Activated T-helper 1 cell treated with anti-CD3 and anti-CD28 coated beads, Interleukin-2, amount 50 U/mL, for 16 hours (primary cell): ENCODE measurements at places on chromosomes 7 and 10.

GRCh38 chr10:112790030-112790429, 160.0 kb upstream of the TCF7L2 start:
- no peak for DNase-seq

DNA sequence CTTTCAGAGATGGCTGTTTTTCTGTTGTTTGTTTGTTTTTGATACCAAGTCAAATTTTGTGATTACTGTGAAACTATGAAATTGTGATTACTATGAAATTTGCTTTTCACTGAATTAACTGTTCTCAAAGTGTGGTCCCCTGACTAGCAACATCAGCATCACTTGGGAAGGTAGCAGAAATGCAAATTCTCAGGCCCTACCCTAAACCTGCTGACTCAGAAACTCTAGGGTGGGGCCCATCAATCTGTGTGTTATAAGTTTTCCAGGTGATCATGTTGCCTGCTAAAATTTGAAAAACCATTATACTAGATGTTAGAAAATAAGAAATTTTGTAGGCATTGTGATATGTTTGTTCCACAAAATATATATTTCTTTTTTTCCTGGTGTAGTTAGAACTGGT, 1.2 kb downstream of the IFIT1B start:
- DNase-seq, result no peak

GRCh38 chr7:94028768-94029167, 24.6 kb upstream of the BET1 start:
- DNase-seq, result no peak

DNA sequence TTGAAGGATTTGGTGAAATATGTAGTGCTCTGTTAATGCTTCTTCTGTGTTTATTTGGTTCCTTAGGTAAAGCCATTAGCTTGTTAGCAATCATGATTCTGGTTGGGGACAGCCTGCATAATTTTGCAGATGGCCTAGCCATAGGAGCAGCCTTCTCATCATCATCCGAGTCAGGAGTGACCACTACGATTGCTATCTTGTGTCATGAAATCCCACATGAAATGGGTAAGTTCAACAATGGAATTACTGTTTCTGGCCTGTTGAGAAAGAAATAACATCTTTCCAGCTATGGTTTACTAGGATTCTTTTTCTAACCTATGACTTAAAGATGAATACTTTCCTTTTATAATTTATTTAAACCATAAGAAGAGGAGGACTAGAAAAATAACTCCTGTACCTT, 48.9 kb downstream of the SLC39A12 start:
- DNase-seq, result no peak

GRCh38 chr7:112937651-112938415, 147.6 kb upstream of the TMEM168 start:
- no peak for DNase-seq

DNA sequence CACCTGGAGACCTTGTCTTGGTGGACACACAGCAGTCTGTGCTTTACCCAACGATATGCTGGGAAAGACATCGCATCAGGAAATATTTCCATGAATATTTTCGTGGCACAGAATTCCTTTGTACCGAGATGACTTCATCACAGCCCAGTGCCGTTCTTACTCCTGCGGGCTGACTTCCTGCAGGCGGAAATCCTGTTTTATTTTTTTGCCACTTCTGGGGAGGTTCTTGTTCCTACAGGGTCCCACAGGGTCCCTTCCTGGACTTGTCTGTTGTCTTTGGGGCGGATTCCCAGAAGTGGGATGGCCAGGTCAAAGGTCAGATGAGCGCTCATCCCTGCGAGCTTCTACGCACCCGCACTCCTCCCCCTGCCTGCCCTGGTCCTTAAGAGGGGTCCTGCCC, 86.5 kb downstream of the DNAJB6 start:
- DNase-seq, result no peak

- no peak for DNase-seq
Observed at GRCh38 chr7:155724327-155725005, 80.0 kb downstream of the RBM33 start.

- DNase-seq, result no peak
Observed at GRCh38 chr7:154342971-154343633, 290.9 kb downstream of the DPP6 start.

GRCh38 chr7:48899932-48900331, 24.4 kb upstream of the CDC14C start:
- DNase-seq, result no peak

DNA sequence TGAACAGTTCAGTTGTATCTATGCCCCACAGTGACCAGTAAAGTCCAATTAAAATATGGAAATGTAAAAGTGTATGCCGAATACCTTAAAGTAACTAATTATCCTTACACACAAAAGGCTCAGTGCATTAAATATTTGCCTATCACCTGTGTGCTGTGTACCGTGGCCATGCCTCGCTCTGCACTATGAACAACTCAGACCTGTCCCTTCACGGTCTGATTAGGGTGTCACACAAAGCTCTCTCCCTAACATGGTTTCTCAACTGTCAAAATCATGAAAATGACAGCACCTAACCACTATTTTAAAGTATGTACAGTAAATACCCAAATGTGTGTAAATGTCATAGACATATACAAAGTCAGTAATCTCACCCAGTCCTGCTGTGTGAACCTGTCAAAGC, 43.1 kb downstream of the STK17A start:
- DNase-seq, result no peak

- DNase-seq, result peak; percentile 23
Observed at GRCh38 chr10:73744664-73744975, 448 bp downstream of the SEC24C start.

DNA sequence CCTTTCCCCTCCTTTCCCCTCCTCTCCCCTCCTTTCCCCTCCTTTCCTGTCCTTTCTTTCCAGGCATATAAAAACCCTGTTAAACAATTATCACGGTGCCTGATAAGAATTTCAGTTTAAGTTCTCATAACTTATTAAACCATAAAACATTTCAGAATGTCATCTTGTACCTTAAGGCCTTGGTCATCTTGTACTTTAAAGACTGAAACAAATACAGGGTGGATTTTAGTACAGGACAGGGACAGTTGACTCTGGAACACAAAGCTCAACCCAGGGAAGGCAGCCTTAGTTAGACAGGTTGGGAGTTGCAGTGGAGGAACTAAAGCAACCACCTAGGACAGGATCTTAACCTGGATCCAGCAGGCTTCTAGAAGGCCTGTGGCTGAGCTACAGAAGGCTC, 1.2 kb downstream of the AGR3 start:
- DNase-seq, result no peak

GRCh38 chr10:126036515-126036914, 140.2 kb downstream of the FANK1 start:
- no peak for DNase-seq

DNA sequence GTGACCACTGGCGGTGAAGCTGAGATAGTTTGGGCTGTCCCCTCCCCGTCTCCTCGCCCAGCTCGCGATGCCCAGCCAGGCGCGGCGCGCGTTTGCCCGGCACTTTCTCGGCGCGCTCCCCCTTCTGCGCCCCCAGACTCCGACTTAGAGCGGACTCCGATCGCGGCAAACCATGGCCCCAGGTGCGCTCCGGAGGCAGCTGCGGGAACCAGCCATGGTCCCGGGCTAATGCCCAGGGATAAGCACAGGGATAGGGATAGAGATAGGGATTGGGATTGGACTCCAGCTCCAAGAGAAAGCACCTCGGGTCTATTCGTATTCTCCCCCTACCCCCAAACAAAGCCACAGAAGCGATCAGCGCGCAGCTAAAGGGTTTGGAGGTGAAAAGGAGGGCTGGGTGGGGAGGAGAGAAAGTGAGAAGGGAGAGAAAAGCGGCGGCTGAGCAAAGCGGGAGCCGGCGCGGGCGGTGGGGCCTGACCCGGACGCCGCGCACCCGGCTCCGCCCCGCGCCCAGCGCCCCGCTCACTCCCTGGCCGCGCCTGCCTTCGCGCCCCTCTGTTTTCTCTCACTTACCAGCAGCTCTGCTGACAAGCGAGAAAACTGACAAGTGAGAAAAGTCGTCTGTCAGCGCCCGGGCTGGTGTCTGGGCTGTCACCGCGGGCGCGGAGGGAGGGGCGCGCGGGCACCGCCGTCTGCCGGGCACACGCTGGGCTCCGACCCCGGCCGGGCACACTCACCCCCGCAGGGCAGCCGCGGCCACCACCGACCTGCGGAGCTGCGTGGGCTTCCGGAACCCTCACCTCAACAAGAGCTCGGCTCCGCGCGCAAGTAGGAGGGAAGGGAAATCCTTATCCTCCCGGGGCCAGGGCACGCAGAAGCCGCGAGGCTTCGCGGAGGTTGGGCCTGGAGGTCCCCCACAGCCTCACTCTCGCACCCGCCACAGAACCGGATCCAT, at the start of gene PDE1C:
PDE1C (minus strand) TSS at position 2 of the 955 bp plus-strand sequence.
- DNase-seq, result no peak

DNA sequence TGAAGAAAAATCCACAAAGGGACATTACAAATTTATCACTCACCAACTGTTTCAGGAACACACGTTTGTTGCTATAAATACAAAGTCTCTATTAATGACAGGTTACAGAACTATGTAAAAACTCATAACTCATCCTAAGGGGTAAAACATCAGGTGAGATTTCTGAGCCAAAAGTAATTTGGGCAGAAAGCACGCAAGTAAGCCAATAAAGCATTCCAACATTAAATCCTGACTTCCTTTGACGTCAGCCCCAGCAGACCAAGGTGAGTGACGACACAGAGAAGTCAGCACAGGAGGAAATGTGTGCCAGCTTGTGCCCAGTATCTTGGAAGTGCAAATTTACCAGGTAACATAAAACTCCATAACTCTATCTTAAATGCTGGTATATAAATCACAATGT, 45.7 kb downstream of the IMMP2L start:
- no peak for DNase-seq

DNA sequence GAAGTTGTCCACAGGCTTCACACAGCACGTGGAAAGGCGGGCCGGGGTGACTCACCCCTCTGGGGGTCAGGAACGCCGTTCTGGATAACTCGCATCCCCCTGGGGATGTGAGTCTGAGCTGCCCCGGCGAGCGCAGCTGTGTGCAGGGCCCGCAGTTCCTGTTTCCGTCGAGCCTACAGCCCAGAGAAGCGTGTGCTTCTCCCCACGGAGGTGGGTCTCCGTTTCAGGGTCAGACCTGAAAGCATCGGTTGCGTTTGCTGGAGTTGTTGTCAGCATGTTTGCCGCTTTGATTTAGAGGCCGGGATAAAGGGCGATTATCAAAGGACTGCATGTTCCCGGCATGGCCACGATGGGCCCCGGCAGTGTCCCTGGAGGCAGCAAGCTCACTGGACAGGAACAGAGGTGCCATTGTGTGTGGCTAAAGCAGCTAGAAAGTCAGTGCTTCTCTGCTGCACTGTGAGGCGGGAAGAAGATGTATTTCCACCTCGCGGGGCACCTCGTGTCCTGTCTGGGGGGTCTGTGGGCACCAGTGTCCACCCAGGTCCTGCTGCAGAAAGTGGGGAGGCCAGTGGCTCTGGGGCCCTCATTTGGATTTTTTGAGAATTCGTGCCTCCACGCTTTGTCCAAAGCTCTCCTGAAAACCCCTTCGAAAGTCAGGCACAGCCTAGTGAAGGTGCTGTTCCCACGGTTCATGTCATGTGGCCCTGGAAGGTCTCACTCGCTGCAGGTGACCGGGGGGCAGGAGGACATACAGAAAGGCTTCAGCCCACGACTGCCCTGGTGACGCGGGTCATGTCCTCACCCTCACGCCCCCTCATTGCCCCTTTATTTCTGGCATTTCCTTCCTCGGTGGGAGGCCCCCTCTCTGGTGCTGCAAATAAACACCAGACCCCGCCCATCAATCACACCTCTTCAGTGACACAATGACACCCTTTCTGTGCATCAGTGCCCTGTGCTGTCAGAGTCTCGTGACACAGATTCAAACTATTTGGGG, 27.4 kb upstream of the GDI2 start:
- DNase-seq, result no peak

DNA sequence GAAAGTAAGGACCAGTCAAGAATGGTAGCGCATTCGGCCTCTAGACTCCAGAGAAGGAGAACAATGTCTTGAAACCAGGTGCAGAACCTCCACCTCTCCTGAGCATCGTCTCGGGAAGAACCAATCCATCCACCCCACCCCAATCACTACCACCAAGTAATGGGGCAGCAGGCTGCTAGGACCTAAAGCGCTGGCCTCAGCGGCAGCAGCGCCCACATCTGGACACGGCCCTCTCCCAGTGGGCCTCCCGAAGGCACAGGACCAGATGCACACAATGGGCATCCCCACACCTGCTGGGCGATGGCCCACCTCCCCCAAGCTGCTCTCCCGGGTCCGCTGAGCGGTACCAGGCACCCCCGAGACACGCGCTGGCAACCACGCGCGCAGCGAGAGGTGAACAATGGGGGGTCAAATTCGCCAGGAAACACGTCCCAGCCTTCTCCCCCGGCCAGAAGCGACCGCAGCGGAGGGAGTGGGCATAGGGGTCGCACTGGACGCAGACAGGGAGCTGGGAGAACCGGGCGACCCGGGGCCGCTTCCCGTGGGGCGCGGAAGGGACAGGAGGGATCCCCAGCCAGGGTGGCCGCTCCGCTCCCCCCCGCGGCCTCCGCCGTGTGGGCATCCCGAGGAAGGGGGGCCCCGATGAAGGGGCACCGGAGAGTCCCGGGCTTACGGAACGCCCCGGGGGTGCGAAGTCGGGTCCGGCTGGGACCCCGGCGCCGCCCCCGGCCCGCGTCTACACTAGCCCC, 506 bp downstream of the CTTNBP2 start:
- DNase-seq, result no peak

DNA sequence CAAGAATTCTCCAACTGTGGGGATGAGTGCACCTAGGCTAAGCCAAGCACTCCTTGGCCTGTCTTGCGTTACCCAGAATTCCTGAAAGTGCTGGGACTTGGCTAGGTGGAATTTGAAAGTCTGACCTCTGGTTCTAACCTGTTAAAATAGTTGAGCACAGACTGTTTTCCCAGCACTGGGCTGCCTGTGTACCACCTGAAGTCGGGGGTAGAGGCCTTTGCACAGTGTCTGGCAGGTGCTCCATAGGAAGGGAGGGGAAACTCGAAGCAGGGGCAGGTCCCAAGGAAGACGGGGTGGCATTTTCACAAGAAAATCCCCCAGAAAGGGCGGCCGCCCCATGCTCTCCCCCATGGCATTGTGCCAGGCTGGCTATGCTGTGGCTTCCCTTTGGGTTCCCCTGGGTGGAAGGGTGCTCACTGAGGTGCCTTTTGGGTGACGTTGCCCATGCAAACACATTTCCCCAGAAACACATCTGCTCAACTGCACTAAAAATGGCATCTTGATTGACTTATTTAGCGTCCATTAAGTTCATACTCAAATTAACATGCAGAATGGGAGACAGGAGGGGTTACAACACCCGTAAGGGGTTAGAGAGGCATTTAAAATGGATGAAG, 62.9 kb downstream of the SYPL1 start:
- no peak for DNase-seq

GRCh38 chr7:28956608-28957063, 1.5 kb downstream of the TRIL start:
- DNase-seq, result no peak

DNA sequence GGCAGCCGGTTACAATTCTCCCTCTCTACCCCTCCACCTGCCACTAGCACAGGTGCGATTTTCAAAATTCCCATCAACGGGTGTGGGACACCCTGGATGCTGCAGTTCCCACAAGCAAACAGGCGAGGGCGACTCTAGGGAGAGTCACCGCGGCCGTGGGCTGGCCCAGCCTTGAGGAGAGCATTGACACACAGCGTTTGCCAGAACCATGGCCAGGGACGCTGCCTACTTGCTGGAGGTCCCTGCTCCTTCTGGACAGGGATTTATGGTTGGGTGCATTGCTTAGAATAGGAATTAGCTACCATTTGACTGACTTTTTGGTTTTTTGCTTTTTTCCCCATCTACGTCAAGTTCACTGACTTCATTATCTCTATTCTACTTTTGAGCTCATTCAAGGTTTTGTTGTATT, 19.0 kb upstream of the CLDN4 start:
- peak; percentile 21 for DNase-seq

GRCh38 chr7:19442016-19442785, 266.6 kb downstream of the POLR1F start:
- no peak for DNase-seq
